Renal cortical epithelial cell (primary cell): ENCODE measurements at places on chromosomes 7 and 10. TPM values are rescaled to one million over a fixed set of nuclear protein-coding genes. Genes with fewer than 3 reads are reported as not detected.

DNA sequence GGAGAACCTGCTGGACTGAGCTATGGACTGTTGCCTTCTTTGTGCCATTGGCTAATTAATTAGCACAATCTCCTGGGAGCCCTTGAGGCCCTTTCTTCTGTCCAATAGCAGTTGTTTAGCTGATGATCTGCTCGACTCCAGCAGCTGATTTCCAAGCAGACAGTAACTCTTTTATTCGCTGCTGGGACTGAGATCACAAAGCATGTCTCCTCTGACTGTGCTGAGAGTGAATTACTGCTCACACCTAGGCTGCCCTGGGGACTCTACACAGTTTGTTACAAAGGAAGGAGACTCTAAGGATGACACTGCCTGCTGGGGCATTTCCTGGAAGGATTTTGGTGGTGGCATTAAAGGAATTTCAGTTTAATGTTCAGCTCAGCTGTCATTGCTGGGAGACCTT is 31.4 kb downstream of the CASP7 start:
- DNase-seq = peak; percentile 3

NET1 gene
- total RNA-seq = 39.6 and 109 TPM in 2 replicates

KCP gene
- total RNA-seq = 1.9 and 6.8 TPM in 2 replicates

DNA sequence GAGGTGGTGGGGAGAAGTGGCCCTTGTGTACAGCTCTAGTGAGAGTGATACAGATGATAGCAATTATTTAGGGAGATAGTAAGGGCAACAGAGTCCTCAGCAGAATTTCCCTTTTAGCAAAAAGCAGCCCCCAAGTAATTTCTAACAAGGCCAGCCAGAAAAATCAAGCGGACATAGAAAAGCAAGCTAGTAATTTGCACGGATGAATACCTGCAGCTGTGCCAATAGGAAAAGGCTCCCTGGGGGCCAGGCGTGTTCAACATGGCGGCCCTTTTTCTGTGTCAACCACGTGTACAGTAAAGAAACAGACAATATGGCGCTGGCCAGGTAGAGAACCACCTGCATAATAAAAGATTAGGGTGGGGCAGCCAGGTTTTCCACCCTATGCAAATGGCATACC is 7.4 kb downstream of the MCM10 start:
- no peak for DNase-seq

- DNase-seq = no peak
These were observed 26.9 kb upstream of the LAMB4 start for GRCh38 chr7:108156897-108157605.

DNA sequence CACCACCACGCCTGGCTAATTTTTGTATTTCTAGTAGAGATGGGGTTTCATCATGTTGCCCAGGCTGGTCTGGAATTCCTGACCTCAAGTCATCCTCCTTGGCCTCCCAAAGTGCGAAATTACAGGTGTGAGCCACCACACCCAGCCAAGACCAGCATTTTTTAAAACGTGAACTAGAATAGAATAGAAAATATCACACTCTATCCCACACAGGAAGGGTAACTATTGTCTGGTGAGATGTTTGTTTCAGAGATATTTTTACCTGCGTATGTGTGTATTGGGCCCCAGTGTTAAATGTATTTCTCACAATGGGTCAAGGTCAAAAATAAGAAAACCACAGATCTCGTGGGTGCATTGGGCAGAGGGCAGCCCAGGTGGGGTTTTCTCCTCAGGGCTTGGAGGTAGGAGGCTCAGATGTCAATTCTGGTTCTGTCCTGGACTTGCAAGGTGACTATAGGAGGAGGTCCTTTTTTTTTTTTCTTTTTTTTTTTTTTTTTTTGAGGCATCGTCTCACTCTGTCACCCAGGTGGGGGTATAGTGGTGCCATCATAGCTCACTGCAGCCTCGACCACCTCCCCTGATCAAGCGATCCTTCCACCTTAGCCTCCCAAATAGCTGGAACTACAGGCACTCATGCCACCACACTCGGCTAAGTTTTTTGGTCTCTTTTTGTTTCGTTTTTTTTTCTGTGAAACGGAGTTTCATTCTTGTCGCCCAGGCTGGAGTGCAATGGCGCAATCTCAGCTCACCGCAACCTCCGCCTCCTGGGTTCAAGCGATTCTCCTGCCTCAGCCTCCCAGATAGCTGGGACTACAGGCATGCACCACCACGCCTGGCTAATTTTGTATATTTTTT is 19.0 kb downstream of the SH2B2 start:
- DNase-seq = no peak

LRRC18 gene
- not detected in 2 replicates for total RNA-seq

GRCh38 chr7:110929480-110930249 is 161.3 kb upstream of the LRRN3 start:
- DNase-seq = no peak

GRCh38 chr10:3683560-3683959 is 101.4 kb downstream of the KLF6 start:
- DNase-seq = no peak

TBX20 gene
- 0.15 and 0.52 TPM in 2 replicates for total RNA-seq

- peak; percentile 52 for DNase-seq
These were observed 825 bp downstream of the RAB11FIP2 start for GRCh38 chr10:118045837-118046394.

MALRD1 gene
- total RNA-seq = 0.35 TPM in 1 of 2 replicates, not detected in the other

DNA sequence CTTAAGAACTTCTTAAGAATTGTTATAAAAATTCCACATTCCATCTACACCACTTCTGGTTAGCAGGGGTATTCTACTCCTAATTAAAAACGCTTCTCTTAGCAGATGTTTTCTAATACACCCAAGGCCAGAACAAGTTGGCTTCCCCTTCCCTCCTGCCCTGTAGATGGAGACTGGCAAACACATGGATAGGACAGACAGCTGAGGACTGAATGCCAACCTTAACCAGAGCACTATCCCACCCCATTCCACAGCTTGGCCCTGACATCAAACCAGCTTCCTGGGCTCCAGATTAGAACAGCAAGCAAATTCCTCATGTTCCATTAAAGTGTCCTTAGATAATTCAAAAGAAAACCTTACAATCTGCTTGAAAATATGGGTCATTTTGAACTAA is 56.6 kb upstream of the IL6 start:
- no peak for DNase-seq

NME8 gene
- total RNA-seq = not detected in 2 replicates

ANKRD61 gene
- total RNA-seq = 0.15 TPM in 1 of 2 replicates, not detected in the other

DNA sequence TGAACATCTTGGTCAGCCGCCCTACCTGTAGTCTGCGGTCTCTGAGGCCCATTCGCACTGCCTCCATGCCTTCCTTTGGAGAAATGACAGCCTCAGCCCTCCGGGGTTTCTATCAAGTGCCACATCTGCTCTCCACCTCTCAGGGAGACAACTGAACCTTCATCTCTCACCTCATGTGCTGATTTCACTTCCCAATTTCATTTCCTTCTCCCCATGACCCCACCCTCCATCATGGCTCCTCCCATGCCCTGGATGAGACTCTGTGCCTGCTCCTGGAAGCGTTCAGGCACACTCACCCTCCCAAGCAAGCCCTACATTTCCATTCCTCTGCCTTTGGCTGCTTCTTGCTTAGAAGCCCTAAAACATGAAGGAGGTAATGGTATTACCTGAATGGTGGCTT is 7.8 kb upstream of the SCD start:
- DNase-seq = no peak

EPHA1 gene
- 4.8 and 13.7 TPM in 2 replicates for total RNA-seq

- peak; percentile 78 for DNase-seq
These were observed 279.6 kb upstream of the PITRM1 start for GRCh38 chr10:3452173-3452626.

DNA sequence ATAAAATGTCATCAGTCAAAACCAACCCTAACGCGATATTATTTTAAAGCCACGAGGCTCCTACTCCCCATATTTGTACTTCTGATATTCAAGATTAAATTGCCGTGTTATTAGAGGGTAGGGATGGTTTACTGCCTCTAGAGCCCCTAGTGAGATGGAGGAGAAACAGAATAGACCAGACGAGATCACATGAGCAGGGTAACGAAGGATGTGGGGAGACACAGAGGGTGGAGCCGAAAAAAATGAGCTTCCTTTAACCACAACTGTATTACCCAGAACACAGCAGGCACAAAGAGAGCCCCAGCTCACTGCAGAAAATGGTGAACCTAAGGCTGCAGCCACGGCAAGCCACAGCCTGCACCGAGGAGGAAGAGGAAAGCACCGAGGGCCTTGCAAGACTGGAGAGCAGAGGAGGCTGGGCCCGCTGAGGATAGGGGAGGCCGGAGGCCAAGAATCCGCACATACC is 14.3 kb downstream of the ZC3HAV1 start:
- DNase-seq = no peak

GRCh38 chr10:61757001-61757400 is 94.3 kb downstream of the CABCOCO1 start:
- no peak for DNase-seq

GRCh38 chr7:155412416-155413253 is 45.3 kb upstream of the EN2 start:
- DNase-seq = peak; percentile 22

AGR2 gene
- 18.6 and 29.0 TPM in 2 replicates for total RNA-seq

TUBAL3 gene
- total RNA-seq = 0.35 and 1.7 TPM in 2 replicates

- no peak for DNase-seq
These were observed 56.2 kb upstream of the PDCD4 start for GRCh38 chr10:110815354-110816004.

DNA sequence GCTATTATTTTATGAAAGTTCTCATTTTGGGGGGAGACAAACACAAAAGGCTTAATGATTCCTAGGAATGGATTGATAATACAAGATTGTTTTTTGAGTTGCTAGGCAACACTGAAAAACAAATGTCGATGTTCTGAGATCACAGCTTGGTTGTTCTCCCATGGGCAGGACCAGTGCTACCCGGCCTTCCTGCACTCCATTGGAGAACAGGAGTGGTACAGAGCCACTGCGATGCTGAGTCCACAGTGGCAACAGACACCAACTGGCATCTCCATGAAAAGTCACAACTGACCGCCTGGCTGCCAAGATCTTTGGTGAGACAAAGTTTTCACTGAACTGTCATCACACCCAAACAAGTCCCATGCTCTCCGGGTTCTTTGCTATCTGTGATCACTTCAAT is 68.9 kb upstream of the NMT2 start:
- DNase-seq = peak; percentile 68

LIPK gene
- total RNA-seq = not detected in 2 replicates

- DNase-seq = no peak
These were observed 339.7 kb downstream of the THSD7A start for GRCh38 chr7:11492307-11492706.

DNA sequence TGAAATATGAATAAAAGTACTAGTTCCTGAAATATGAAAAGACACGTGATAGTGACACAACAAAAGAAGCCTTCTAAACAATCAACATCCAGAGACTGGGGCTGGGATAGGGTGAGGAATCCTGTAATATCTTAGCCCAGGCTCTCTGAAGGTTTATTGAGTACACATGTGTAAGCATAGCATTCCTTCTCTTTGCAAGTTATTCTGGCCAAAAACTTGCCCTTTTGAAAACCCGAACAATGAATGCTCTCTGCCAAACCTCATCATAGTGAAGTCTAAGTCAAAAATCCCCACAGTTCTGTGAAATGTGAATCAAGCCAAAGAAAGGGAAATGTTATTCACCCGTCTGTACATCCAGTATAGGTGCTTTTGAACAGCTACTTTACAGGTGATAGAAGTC is 11.6 kb downstream of the SEMA3D start:
- no peak for DNase-seq

DNA sequence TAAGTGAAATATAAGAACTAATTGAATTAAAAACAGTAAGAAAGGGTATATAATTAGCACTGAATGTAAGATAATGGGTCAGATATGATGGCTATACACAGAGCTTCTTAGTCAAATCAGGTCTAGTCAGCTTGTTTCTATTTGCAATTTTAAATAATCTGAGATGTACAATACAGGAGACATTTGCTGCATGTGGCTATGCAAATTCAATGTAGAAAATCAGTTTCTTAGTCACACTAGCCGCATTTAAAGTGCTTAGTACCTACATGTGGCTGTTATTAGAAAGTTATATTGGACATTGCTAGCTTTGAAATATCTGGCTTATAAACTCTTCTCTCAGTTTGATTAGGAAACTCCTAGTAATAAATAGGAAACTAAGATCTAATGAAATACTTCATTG is 25.3 kb downstream of the CCDC7 start:
- no peak for DNase-seq
